Glomerular endothelial cell (primary cell): ENCODE measurements at places on chromosomes 13 and 19. TPM values are rescaled to one million over a fixed set of nuclear protein-coding genes. Genes with fewer than 3 reads are reported as not detected.

GRCh38 chr13:35879111-35879510 is 252.1 kb downstream of the DCLK1 start:
- no peak for DNase-seq

- no peak for DNase-seq
Observed at GRCh38 chr13:96072392-96072791, 17.5 kb upstream of the HS6ST3 start.

GRCh38 chr13:53901593-53901992 is 873.0 kb downstream of the OLFM4 start:
- DNase-seq: no peak

The ZNF541 gene
- total RNA-seq: not detected in 2 replicates

The PROZ gene
- not detected in 2 replicates for total RNA-seq
